ENCODE measurements at places on chromosomes 6 and 20.

DNA sequence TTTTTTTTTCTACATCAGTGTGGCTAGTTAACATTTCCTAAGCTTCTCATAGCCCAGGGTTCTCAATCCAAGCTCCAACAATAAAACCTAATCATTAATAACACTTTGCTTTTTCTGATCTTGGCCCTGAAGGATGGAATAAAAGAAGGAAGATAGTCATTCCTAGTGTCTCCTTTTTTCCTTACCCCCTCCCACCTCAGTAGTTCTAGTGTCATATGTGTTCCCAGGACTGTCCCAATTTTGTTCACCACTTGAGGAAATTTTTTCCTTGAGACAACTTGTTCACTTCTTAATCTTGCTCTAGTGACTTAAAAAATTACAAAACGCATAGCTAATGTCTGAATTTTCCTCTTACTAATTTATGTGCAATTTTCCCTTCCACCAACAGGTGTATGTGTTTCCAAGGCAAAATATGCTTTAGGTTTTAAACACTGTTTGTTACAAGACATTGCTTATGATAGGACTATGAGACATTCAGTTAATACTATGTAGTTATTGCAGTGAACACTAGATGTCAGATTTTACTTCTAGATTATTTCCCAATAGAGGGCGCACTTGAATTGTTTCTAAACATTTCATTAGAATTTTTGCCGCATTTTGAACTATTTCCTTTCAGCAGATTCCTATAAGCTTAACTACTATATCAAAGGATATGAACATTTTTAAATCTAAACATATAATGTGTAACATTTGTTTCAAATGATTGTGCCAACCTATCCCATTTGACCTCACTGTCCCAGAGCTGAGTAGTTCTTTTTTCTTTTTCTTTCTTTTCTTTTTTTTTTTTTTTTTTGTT lies 18.5 kb upstream of the C6orf141 start:
- no peak for DNase-seq

GRCh38 chr6:32178547-32179440 lies 589 bp downstream of the RNF5 start:
- no peak for DNase-seq

- DNase-seq: no peak
Observed at GRCh38 chr20:25399037-25399430, 8.4 kb upstream of the ABHD12 start.

DNA sequence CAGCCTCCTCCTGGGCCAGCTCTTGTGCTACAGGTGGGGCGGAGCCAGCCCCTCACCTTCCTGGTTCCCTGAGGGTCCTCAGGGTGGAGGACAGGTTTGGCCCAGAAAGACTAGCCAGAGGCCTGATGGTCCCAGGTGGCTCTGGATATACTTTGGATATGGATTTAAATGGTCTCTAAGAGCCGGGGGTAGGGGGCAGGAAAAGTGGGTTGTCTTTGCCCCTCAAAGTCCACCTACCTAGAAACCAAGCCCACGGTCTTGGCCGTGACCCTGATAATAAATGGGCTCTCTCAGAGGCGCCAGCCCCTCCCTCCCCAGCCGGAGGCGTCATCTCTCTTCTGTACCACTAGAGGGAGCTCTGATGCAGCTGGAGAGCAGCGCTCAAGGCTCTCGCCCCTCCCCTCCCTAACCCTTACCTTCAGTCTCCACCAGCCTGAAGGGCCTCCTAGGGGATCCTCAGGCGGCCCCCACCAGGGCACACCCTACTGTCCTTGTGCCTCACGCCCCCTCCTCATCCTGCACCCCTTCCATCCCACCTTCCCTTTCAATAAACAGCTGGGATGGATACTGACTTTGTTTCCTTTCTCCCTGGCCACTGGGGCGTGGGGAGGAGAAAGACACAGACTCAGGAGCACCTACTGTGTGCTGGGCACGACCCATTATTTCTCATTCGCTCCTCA lies 7.5 kb downstream of the NRSN2 start:
- peak; percentile 81 for DNase-seq

DNA sequence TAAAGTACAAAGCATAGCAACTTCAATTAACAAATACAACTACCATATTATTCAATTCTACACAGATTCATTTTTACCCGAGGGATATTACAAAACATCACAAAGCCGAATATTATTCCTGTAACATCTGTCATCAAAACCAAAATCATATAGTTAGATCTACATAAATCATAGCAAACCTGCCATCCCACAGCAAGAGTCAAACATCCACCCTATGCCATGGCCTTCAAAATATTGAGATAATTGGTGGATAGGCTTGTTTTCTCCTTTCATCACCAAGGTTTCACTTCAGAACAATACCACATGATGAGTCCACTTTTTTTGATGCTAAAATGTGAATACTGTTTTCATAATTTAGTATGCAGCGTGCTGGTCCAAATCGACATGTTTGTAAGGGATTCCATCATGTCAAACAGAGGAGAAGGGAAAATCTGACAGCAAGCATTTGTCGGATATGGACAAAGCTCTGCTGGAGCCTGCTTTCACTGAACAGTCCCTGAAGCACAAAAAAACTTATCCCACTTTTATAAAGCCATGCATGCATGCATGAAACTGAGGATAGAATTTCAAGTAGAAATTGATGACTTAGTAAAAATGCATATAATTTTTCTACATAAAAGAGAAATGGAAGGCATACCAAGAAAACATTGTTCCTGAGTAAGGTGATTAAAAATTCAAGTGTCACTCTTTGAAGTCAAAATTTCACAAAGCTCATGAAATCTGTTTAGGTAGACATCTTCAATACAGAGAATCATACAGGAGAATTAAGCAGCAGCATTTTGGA lies 494.1 kb downstream of the HACE1 start:
- DNase-seq: no peak

DNA sequence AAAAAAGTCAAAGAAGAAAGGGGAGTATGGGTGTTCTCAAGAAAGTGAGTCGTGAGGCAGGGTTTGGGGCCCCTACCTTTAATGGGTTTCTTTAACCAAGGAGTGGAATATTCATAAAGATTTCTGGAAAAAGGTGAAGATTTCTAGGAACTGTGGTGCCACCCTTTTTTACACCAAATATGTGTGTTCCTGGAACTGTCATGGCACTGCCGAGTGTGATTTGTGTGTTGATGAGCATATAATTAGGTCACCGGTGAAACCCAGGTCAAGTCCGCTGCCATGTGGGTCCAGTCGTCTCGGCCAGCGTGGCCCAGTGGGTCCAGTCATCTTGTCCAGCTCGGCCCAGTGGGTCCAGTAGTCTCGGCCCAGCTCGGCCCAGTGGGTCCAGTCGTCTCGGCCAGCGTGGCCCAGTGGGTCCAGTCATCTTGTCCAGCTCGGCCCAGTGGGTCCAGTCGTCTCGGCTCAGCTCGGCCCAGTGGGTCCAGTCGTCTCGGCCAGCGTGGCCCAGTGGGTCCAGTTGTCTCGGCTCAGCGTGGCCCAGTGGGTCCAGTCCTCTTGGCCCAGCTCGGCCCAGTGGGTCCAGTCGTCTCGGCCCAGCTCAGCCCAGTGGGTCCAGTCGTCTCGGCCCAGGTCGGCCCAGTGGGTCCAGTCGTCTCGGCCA lies 8.3 kb upstream of the EEF1A2 start:
- no peak for DNase-seq

GRCh38 chr20:31868853-31869672 lies 1.3 kb downstream of the DUSP15 start:
- DNase-seq: no peak

- DNase-seq: no peak
Observed at GRCh38 chr6:32689531-32690501, 23.4 kb upstream of the HLA-DQB1 start.

- no peak for DNase-seq
Observed at GRCh38 chr20:23021951-23022350, 13.2 kb upstream of the SSTR4 start.

GRCh38 chr20:17676942-17677341 lies 5.1 kb downstream of the RRBP1 start:
- no peak for DNase-seq

DNA sequence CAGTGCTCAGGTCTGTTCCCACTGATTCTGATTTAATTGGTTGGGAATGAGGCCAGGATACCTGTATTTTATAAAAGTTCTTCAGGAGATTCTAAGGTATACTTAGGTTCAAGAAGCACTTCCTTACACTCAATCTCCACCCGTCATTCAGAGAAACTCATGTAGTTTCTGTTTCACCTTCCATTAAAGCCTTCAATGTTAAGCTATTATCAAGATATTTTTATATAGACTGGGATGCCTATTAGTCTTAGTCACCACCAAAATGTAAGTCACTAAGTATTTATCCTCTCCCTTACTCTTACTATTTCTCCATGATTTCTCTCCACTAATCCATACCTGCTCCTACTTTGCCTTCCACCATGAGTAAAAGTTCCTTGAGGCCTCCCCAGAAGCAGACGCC lies 38.1 kb upstream of the GCLC start:
- DNase-seq: no peak

DNA sequence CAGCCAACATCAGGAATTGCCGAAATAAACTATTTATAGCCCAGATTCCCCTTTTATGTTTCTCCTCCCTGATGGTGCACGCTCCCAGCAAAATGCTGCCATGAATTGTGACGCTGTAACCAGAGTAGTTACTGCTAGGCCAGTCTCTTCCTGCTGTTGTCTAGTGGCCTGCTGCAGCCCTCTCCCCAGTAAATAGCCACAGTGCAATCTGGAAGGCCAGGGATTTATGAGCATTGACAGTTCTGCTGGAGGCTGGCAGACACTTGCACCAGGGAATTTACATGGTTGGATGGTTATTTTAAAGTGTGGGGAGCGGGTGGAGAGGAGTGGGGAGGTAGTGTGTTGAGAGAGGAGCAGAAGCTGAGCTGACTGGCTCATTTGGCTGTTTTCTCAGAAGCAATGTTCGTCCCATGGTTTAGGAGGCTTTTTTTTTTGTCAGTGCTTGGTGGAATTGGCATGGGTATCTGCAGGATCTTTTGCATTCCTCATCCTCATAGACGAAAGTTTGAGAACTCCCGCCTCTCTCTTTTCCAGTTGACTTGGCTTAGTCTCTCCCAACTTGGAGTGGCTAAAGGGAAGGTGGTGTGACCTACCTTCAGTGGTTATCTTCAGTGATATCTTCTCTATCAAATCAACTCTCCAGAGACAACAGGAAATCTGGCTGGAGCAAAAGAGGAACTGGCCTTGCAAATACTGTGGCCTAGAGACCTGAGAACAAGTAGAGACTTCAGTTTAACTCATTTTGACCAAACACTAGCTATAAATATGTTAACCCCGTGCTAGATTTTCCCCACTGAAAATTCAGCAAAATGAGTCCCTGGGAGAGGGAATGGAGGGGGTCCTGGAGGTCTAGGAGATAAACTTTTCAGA lies 99.3 kb upstream of the VSTM2L start:
- no peak for DNase-seq

DNA sequence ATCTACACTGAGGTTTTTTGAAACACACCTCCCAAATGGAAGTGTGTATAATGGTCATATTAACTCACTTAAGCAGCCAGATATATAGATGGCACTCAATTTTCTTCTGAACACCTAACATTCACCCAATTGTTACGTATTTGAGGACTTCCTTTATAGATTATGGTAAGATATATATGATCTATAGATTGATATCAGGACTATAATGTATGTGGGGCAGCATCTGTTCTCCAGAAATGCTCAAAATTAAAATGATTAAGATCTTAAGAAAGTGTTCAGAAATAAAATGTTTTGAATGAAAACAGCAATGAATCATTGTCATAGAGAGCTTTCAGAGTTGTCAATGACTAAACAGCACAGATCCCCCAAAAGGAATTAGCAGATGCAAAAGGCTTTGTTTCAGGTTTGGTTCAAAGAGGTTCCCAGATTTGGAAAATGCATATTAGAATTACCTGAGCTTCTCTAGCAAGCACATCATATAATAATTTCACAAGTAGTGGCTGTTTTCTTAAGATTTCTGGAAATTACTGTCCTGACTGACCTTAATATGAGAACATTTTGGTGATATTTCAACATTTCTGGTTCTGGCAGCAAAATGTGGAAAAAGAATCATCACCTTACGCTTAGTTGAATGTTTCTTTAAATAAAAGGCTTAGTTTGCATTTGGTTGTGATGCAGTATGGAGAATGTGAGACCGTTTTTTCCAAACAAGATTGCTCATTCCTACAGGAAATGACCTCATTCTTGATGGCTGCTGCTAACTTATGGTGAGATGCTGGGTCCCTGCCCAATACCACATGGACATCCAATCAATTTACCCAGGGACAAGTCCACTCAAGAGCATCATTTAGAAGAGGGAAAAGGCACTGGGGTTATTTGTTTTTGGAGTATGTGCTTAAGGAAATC lies 31.5 kb downstream of the TRAF3IP2 start:
- DNase-seq: peak; percentile 17

DNA sequence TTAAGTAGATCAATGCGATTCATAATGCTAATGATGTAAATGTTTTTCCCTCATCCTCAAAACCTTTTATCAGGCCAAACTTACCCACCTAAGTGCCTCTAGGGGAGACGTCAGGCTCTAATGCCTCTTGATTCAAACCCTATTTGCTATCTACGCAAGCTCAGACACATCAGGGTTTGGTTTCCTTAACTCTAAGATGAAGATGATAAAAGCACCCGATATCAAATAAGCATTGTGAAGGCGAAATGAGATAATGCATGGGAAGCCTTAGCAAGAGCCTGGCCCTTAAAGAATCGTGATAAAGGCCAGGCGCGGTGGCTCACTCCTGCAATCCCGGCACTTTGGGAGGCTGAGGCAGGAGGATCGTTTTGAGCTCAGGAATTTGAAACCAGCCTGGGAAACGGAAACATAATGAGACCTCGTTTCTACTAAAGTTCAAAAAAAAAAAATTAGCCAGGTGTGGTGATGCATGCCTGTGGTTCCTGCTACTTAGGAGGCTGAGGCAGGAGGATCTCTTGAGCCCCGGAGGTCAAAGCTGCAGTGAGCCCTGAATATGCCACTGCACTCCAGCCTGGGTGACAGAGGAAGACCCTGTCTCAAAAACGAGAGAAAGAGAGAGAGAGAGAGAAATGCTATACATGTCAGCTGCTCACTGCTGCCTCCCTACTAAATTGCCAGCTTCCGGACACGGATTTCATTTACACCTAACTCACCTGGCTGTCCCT lies 13.5 kb downstream of the CNKSR3 start:
- DNase-seq: no peak

DNA sequence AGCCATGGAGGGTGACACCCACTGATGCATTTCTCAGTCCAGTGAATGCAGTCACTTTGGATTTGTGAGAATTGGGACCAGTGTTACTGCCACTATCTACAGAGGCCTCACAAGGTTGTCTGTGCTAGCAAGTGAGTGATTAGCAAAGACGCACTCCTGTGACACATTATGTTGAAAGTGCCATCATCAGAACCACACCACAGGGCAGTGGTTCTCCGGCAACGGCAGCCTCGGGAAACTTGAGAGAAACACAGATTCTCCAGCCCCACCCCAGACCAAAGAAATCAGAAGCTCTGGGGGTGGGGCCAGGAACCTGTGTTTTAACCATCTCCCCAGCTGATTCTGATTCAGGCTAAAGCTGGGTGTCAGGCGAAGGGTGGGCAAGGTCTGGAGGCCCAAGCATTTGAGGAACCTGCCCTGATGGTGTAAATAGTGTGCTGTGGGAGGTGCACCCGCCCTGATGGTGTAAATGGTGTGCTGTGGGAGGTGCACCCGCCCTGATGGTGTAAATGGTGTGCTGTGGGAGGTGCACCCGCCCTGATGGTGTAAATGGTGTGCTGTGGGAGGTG lies 39.9 kb downstream of the TMEM242 start:
- DNase-seq: peak; percentile 14
